ENCODE measurements at places on chromosomes 3 and 15.

GRCh38 chr15:93195109-93195508 is 106.1 kb upstream of the RGMA start:
- H3K27me3 ChIP-seq = peaks cover 17% of the 10 kb centered on the region
- peaks cover 6% of the 10 kb centered on the region for H3K4me1 ChIP-seq
- no peak for DNase-seq
- H3K27ac ChIP-seq = no peak overlapping the region
- no peak overlapping the region for H3K4me3 ChIP-seq

DNA sequence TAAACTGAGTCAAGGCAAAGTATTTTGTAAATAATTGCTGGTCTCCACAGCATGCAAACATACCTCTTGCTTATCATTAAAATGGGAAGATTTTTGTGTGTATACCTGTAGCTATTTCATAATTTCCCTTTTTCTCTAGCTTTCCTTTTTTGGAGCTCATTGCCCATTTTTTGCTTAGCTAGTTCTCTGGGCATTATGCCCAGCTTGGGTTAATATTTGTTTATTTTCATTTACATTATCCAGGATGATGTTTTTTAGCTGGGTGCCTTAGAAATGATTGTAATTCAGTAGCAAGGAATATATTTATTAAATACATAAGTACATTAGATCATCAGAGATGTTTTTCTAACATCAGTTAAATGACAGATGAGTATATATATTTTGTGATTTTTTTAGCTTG is 1271.7 kb upstream of the GBE1 start:
- no peaks in the 10 kb centered on the region for H3K4me1 ChIP-seq
- no peak for DNase-seq
- no peaks in the 10 kb centered on the region for H3K27me3 ChIP-seq
- no peak overlapping the region for H3K27ac ChIP-seq
- no peaks in the 10 kb centered on the region for H3K36me3 ChIP-seq
- no peak overlapping the region for H3K4me3 ChIP-seq

DNA sequence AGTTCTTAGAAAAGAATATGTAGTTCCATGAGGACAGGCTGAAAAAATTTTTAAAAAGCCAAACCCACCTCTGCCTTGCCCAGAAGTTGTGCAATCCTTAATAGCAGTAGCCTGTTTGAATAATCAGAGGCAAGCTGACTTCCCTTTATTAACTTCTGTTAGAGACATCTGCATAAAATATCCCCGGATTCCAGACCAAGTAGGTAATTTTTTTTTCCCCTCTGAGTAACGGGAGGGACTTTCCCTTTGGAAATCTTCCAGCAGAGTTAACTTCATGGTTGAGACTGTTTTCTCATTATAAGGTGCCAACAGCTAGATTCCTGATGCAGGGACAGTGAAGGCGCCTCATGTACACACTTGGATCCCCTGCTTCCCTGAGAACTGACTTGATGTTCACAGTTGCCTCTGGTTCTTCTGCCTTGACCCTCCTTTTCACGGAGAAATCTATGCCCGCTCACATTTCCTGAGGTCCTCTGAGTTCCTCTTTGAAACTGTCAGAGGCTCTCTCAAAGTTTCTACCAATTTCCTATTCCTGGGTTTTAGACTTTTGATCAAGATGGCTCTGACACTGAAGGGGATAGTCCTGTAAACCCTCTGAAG is 227.6 kb upstream of the BHLHE40 start:
- peaks cover 47% of the 10 kb centered on the region for H3K4me1 ChIP-seq
- H3K4me3 ChIP-seq = no peak overlapping the region
- peak overlapping the region; percentile 45 for H3K27ac ChIP-seq
- no peaks in the 10 kb centered on the region for H3K27me3 ChIP-seq

GRCh38 chr3:36740787-36741186 is 23.6 kb downstream of the DCLK3 start:
- no peak overlapping the region for H3K4me3 ChIP-seq
- DNase-seq = no peak

GRCh38 chr3:129424185-129424841 is 4.1 kb downstream of the EFCAB12 start:
- H3K4me1 ChIP-seq = peaks cover 40% of the 10 kb centered on the region
- H3K27ac ChIP-seq = peak overlapping the region; percentile 14
- H3K4me3 ChIP-seq = no peak overlapping the region
- no peak for DNase-seq
- H3K27me3 ChIP-seq = peaks cover 13% of the 10 kb centered on the region
- peaks cover 4% of the 10 kb centered on the region for H3K36me3 ChIP-seq

DNA sequence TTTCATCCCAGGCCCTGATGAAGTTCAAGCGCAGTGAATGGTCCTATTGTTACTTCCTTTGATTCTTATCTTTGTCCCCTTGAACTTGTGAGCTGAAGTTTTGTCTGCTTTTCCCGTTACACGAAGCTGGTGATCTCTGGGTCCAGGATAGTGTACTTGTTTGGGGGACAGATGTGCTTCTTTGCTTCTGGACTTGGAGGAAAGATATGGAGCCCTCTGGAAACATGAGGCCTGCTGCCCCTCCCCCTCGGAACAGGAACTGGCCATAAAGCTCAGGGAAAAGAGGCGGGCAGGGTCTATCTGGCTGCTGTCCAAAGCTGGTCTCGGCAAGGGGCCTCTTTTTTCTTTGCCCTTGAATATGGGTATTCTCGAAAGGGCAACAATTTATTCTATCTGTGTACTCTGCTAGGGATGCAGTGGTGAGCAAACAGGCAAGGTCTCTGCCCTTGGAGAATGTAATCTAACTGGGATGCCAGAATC is 47.6 kb downstream of the IDH2 start:
- H3K27me3 ChIP-seq = no peaks in the 10 kb centered on the region
- peak; percentile 35 for DNase-seq
- H3K36me3 ChIP-seq = peaks cover 4% of the 10 kb centered on the region
- H3K4me3 ChIP-seq = no peak overlapping the region

DNA sequence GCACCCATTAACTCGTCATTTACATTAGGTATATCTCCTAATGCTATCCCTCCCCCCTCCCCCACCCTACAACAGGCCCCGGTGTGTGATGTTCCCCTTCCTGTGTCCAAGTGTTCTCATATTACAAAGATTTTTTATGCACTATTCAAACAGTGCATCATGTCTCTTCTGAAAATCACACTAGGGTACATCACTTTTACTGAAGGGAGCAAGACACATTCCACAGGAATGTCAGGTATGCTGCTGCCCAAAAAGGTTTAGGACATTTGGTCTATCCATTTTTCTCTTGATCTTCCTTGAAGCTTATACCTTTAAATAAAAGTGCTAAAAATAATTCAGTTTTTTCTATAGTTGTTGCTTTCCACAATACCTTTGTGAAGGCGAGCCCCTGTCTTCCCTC is 9.2 kb upstream of the EPHA3 start:
- H3K36me3 ChIP-seq = no peaks in the 10 kb centered on the region
- DNase-seq = no peak
- H3K4me3 ChIP-seq = no peak overlapping the region
- H3K27ac ChIP-seq = no peak overlapping the region

DNA sequence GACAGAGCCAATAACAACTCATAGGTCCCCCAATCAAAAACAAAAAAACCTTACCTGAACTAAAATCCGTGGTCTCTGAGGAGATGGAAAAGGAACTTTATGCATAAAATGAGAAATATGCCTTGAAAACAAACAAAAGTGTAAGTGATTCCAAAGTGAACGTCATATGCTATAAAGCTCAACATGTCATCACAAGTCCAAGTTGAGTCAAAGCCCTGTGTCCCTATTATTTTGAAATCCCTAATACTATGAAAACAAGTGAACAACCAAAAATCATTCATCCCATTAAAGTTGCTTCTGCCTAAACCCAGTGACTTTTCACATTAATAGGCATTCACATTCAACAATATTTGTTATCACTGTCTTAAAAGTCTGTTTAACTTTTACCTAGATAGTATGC is 59.4 kb downstream of the DENND4A start:
- H3K36me3 ChIP-seq = peaks cover 20% of the 10 kb centered on the region
- DNase-seq = no peak
- no peaks in the 10 kb centered on the region for H3K27me3 ChIP-seq
- H3K27ac ChIP-seq = no peak overlapping the region

DNA sequence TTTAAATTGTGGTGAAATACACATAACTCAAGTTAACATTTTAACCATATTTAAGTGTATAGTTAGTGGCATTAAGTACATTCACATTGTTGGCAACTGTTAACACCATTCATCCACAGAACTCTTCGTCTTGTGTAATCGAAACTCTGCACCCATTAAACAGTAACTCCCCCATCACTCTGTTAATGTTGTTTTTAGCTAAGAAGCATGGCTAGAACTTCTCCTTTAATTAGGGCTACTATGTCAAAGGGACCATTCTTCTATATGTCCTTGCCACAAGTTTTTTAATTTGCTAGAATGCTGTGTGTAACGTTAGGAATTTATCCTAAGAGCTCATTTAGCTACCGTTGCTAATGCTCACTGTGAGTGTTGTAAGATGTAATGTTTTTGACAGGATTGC is 60.6 kb downstream of the MAP2K5 start:
- no peak overlapping the region for H3K27ac ChIP-seq
- no peaks in the 10 kb centered on the region for H3K27me3 ChIP-seq

- H3K4me1 ChIP-seq = peaks cover 51% of the 10 kb centered on the region
- peaks cover 7% of the 10 kb centered on the region for H3K27me3 ChIP-seq
- H3K4me3 ChIP-seq = no peak overlapping the region
- peak overlapping the region; percentile 36 for H3K27ac ChIP-seq
- H3K36me3 ChIP-seq = peaks cover 11% of the 10 kb centered on the region
- no peak for DNase-seq
Measured at GRCh38 chr15:60766391-60767128, 287.6 kb upstream of the ICE2 start.

DNA sequence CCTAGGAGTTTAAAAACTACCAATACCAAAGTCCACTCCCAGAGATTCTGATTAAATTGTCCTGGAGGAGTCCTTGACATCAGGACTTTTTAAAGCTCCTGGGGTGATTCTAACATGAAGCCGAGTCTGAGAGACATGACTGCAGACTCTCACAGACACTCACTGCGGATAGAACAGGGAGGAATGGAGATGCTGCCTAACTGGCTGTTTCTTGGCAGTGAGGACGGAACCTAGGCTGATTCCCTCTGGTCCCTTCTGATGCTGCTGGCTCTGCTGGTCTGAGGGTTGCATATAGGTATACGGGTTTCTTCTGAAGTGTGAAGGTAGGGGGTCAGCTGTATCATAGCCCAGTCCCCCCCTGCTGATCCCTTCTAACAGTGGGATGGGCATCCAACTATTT is 1.3 kb upstream of the HRG start:
- H3K4me3 ChIP-seq = no peak overlapping the region
- no peak overlapping the region for H3K27ac ChIP-seq
- peaks cover 6% of the 10 kb centered on the region for H3K27me3 ChIP-seq
- DNase-seq = no peak
- peaks cover 31% of the 10 kb centered on the region for H3K4me1 ChIP-seq

DNA sequence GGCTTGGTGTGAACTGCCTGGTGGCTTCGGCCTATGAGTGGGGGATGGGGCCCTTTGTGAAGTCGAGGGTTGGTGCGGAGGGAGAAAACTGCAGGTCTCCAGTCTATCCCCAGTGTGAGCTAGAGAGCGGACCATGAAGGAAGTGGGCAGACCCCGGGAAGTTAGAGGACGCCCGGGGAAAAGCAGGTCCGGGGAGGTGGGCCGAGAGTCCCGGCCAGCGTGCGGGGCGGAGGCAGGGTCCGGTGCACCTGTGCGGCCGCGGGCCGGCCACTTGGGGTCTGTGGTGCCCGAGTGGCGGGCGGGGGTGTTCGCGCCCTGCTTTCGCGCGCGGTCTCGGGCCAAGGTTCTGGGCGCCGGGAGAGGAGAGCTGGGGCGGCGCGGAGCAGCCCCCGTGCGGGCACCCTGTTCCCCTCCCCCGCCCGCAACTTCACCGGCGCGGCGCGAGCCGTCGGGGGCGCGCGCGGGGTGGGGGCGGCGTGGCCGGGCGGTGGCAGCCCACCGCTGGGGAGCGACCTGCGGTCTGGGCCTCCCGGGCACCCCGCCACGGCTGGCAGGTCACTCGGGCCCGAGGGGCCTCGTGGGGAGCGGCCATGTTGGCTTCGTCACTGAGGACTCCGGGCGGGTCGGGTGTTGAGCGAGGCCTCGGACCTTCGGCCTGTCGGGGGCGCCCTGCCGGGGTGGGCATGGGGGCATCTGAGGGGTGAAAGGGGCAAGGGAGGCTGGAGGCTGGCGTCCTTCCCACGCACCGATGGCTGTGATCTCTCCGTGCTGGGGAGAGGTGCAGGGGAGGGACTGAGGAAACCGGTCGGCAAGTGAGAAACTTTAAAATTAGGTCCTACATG is 4.8 kb downstream of the UBE2E1 start:
- peaks cover under 1% of the 10 kb centered on the region for H3K27me3 ChIP-seq
- peak overlapping the region; percentile 96 for H3K27ac ChIP-seq
- peaks cover 55% of the 10 kb centered on the region for H3K36me3 ChIP-seq
- H3K4me1 ChIP-seq = peaks cover 73% of the 10 kb centered on the region
- H3K4me3 ChIP-seq = peak overlapping the region; percentile 95

DNA sequence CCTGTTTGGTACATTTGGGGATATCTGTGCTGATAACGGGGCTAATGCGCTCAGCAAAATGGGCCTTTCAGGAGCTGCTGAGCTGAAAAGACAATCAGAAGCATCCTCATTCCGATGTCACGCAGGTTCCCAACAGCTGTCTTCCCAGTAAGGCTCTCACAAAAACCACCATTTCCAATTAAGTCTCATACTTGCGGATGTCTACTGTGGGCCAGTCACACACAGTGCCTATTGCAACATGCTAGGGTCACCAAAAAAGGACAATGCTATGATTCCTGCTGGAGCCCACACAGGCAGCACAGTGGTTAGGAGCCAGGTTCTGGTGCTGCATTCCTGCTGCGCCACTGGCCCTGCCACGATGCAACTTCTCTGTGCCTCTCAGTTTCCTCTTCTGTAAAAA is 16.4 kb upstream of the LDHAL6B start:
- peaks cover 2% of the 10 kb centered on the region for H3K27me3 ChIP-seq
- H3K27ac ChIP-seq = no peak overlapping the region
- H3K4me1 ChIP-seq = peaks cover 14% of the 10 kb centered on the region
- H3K36me3 ChIP-seq = peaks cover 84% of the 10 kb centered on the region

GRCh38 chr3:185959609-185960521 is 22.1 kb upstream of the TRA2B start:
- no peak overlapping the region for H3K4me3 ChIP-seq
- H3K27me3 ChIP-seq = peaks cover 4% of the 10 kb centered on the region
- H3K4me1 ChIP-seq = peaks cover 6% of the 10 kb centered on the region
- DNase-seq = no peak

DNA sequence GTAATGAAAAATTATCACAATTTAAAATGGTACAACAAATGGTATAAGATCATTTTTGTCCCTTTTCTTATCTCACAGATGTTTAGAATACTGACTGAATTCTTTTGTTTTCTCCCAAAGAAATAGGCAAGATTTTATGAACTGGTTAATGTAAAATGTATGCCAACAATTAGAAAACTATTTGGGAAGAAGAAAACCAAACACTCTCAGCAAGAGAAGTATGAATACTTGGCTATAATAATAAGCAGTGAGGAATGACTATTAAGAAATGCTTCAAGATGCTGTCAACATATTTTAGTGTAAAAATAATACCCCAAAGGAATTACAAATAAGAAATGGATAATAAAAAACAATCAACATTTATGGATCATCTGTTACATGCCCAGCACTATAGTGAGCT is 18.5 kb downstream of the SHQ1 start:
- DNase-seq = no peak
- no peaks in the 10 kb centered on the region for H3K4me1 ChIP-seq
- H3K36me3 ChIP-seq = peaks cover 24% of the 10 kb centered on the region
- no peak overlapping the region for H3K4me3 ChIP-seq

GRCh38 chr3:5198986-5199731 is 11.7 kb downstream of the EDEM1 start:
- no peak for DNase-seq
- H3K27me3 ChIP-seq = no peaks in the 10 kb centered on the region
- no peak overlapping the region for H3K27ac ChIP-seq
- no peak overlapping the region for H3K4me3 ChIP-seq
- H3K4me1 ChIP-seq = peaks cover 10% of the 10 kb centered on the region
- peaks cover 62% of the 10 kb centered on the region for H3K36me3 ChIP-seq

- H3K4me1 ChIP-seq = peaks cover 47% of the 10 kb centered on the region
- H3K27me3 ChIP-seq = peaks cover 50% of the 10 kb centered on the region
- DNase-seq = peak; percentile 67
Measured at GRCh38 chr15:77632534-77633133, at the start of gene LINGO1. TSS of gene LINGO1 (minus strand) at chr15:77632912. CDS start at chr15:77632315, 597 bp downstream.

Measured in nephron progenitor cell (in vitro differentiated cells).